Stimulated activated CD4-positive, alpha-beta T cell treated with anti-CD3 and anti-CD28 coated beads, Interleukin-1b, Interleukin-23, amount 100 ng/mL, for 48 hours (primary cell): ENCODE measurements at places on chromosomes 4 and X.

DNA sequence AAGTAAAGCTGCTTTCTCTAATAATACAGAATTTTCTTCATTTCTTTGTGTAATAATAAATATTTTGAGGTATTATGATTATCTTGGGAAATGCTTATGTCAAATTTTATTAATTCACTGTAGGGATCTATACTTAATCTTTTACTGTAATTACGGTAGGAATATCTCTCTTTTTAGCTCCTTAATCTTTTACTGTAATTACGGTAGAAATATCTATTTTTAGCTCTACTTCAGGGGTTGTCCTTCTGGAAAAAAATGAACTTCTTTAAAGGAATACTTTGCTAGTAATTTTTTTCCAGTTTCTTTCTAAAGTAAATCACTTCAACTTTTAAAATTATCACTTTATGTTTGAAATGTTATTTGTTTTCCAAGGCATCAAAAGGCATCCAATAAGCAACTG, 2229.4 kb upstream of the AGA start:
- no peak for DNase-seq

GRCh38 chr4:102031406-102031805, 240.9 kb downstream of the BANK1 start:
- no peak for DNase-seq

DNA sequence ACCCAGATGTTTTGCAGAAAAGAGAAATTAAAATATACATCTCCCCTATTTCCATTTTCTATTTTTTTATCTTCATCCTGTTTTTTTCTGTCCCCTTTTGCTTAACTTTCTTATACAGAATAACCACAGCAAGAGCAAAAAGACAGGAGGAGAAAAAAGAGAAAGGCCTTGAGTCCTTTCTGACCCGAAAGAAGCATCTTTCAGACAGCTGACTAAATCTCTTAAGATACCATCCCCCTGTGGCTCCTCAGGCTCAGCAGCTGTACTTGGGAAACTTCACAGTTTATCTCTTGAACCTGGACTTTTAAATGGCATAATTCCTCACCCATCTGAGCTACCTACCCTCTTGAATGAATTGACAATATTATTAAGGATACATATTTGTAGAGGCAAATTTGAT, 100.2 kb downstream of the FIP1L1 start:
- no peak for DNase-seq

DNA sequence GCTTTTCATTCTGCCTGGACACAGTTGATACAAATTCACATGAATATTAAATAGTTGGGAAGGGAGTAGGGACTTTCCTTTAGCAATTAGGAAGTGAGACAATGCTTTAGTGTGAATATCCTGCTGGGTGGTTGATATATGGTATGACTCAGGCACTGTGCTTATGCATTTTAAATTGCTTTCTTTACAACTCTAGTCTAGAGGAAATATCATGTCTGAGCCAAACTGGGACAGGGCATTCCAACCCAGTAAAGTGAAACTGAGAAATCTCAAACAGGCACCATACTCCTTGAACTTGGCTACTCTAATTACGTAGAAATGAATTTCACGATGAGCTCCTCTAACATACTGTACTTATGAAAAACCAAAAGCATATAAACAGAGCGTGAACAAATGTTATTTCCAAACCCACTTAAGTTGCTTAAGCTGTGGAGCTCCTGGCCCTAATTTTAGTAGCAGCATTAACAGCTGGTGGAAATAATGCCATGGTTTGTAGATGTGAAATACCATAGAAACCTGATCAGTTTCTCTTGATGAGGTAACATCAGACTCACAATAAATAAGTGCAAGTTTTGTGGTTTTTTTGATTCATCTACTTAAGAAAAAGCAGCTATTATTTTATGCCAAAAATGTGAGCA, 242.9 kb upstream of the GK2 start:
- DNase-seq, result no peak

DNA sequence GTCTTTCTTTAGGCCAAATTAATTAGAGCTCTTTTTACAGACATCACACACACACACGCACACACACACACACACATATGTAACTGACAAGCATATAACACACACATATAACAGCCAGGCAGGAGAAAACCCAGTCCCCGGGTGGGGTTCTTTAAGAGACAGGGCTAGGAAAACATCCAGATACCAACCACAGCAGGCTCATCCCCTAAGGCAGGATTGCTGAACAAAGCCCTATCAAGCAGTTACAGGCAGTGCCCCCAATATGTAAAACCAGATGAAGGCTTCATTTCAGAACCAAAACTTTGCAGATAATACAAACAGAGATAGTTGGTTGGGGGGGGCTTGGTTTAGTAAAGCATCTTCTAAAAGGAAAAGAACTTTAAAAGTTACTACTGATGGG, 18.0 kb upstream of the FAM47E start:
- no peak for DNase-seq

GRCh38 chr4:73131281-73131680, 61.8 kb upstream of the COX18 start:
- DNase-seq, result no peak

- DNase-seq, result no peak
Observed at GRCh38 chr4:87884976-87885549, 52.3 kb downstream of the MEPE start.

GRCh38 chr4:150265806-150266205, 187.6 kb downstream of the DCLK2 start:
- no peak for DNase-seq

DNA sequence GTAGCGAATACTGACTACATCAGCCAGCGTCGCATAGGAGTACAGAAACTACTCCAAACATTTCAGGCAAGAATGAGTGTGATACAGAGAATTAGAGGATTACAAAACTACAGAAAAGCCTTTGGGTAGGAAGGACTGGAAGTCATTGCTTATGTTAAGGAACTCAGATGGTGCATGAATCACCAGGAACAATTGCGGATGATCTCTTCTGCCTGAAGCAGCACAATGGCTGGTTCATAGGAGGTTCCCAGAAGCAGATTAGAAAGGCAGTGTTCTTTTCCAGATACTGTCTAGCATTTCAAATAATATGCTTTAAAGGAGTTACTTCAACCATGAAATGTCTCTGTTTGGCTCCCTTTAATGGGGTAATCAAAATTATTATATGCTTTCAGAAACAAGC, 42.5 kb upstream of the MAP9 start:
- DNase-seq, result no peak

DNA sequence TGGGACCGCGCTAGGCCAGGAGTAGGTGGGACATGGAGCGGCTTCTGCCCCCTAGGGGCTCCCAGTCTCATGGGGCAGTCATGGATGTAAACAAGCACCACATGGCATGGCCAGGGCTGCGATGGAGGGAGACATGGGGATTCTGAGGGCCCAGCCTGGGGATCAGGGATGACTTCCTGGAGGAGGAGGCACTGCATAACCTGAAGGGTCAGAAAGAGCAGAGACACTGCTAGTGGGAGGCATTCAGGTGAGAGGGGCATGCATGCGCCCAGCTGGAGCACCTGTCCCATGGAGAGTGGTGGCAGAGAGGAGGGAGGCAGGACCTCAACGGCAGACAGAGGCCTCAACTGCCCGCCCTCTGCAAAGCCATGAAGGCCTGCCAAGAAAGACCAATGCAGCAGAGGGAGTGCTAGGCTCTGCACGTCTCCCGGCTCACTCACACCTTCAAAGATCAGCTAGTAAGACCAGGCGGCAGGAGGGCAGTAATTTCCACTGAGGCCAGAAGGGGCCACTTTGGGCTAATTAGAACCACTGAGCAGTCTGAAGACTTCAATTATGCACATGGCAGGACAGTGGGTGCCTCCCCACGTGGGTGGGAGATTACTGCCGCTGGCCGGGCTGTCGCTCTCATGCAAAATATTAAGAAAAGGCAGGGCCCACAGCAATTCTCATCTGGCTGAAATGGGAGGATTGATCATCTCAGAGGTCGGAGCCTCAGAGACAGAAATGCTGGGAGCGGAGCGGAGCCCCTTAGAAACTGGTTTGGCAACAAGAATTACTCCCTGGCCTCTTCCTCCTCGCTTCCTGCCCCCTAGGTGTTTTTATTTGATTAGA, 69.6 kb downstream of the PPP2R2C start:
- DNase-seq, result no peak

- DNase-seq, result no peak
Observed at GRCh38 chr4:57053508-57053907, 56.7 kb downstream of the IGFBP7 start.

- no peak for DNase-seq
Observed at GRCh38 chr4:182645511-182645910, 271.7 kb downstream of the DCTD start.

GRCh38 chrX:111504941-111505340, 6.5 kb upstream of the SERTM2 start:
- DNase-seq, result no peak

GRCh38 chr4:188949596-188949995, 810.4 kb downstream of the TRIML1 start:
- DNase-seq, result no peak

DNA sequence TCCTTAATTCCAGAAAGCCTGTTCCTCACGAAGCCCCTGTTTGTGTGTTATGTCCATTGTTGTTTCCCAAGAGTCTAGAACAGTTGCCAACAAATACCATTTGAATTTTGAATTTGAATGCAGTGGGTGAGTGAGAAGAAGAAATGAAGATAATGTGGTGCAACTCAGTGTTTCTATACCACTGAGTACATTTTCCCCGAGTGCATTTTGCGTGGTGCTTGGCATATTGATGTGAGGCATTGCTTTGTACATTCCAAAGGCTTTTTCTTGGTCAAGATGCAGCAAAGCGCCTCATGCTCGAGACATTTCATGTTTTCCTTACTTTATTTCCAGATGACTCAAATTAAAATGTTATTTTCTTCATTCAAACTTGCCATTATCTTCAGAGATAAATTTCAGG, 253.1 kb upstream of the RPS6KA3 start:
- no peak for DNase-seq

- DNase-seq, result no peak
Observed at GRCh38 chr4:79502081-79502480, 94.1 kb upstream of the GK2 start.

DNA sequence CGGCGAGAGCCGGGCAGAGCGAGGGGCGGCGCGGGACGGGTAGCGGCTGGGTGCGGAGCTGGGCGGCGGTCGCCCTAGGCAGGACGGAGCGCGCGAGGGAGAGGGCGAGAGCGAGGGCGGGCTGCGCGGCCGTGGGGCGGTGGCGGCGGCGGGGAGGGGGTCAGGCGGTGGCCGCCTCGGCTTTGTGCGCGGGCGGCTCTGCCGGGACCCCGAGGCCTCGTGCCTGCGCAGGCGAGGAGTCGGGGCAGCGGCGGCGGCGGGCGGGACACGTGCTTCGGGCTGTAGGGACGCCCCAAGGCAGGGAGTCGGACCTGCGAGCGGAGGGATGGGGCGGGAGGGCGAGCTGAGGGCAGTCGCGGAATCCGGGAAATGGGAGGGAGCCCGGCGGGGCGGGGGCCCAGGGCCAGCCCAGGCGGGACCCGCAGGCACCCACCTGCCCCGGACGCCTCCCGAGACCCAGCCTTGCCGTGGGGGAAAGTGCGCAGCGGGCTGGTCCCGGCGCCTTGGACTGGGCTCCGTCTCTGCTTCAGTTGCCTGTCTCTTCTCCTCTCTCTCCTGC, 465 bp downstream of the BMPR1B start:
- DNase-seq, result no peak

DNA sequence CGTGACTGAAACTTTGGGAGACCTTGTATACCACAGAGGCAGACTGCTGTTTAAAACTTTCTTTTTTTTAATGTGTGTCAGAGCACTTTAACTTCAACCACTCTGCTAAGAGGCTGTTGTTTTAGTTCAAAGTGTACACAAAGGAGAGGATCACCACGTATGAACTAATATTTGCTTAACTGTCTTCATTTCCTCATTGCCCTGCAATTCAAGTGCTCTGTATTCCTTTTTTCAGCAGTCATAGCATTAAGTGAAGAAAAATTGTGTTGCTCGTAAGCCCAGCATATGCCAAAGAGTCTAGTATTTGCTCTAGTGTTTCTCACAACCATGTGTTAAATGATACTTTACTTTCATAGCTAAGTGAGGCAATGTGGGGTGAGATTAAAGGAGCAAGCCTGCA, 63.0 kb upstream of the HHIP start:
- DNase-seq, result no peak

- no peak for DNase-seq
Observed at GRCh38 chr4:182042945-182043344, 200.3 kb upstream of the TENM3 start.
